Suppressor macrophage treated with lipopolysaccharide for 1 hour (primary cell): ENCODE measurements at places on chromosomes 6 and 20.
A peak's percentile ranks its signal among the peaks of the same experiment; 100 is the strongest.

DNA sequence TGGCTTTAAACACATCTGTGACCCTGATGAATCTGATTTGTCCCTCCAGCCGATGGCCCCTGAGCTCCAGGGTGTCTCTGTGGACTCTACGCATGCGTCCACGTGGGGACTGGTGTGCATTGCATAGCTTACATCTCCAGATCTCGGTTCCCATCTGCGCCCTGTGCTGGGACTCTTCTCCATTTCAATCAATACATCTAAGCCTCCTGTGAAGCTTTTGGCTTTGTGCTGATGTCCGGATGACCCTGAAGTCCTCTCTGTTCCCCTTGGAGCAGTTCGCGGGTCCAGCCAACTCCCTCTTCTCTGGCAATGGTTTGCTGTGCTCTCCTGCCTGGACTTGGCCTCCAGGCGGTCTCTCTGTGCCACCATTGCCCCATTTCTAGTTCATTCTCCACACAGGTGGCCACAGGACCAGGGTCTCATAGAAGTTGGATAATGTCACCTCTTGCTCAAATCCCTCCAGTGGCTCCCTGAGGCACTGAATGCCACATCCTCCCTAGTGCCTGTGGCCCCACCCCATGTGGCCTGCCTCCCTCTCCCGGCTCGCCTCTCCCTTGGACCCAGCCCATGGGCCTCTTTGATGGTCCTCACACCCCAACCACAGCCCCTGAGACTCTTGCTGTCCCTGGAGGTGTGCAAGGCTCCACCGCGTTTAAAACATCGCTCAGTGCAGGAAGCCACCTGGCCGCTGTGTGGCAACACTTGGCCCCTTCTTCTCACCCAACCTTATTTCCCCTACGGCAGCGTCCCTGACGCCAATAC is 155.4 kb downstream of the SYCP2 start:
- no peak for DNase-seq

GRCh38 chr6:148869585-148869984 is 122.8 kb downstream of the UST start:
- peak; percentile 58 for DNase-seq

GRCh38 chr6:47064274-47064673 is 22.1 kb upstream of the ADGRF1 start:
- no peak for DNase-seq

GRCh38 chr20:23139524-23139923 is 53.4 kb upstream of the CD93 start:
- DNase-seq, result no peak

DNA sequence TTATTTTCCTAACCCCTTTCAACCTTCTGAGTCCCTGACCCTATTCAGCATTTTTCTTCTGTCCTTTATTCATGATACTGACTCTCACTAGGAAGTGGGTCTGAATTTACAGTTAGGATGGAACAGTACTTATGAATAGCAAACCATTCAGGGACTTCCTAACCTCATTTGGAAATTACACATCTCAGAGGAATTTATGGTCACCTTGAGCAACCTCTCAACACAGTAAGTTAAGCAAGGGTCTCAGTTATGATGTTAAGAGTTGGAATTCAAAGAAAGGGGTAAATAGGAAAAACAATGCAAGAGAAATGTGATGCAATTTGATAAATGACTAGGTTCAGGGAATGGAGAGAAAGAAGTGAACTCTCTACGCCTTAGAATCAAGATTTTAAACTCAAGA is 97.3 kb downstream of the GPR6 start:
- no peak for DNase-seq

- DNase-seq, result no peak
Measured at GRCh38 chr20:55472704-55473103, 532.6 kb downstream of the CBLN4 start.

DNA sequence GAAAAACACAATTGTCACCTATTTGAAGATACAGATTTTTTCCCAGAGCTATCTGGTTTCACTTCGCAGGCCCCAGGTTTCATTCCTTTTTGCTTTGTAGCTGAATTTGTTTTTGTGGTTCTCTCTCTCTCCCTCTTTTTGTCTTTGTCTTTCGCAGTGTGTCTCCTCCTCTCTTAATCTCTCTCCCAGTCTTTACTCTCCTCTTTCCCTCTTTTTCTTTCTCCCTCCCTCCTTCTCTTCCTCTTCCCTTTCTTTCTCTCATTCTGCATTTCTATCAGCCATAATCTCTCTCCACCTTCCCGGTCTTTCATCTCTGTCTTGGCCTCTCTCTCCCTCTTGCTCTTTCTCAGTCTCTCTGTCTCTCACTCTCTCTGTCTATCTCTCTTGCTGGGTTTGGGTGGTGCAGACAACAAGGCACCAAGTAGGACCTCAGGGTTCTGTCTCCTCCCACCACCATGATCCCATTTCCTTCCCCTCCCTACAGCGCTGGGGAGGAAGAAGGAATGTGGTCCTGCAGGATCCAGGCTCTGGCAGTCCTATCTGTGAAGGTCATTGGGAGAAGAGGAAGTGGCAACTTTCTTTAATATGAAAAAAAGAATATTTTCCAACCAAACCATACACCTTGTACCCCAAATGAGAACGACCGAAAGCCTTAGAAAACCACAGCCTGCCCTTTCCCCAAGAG is 63.2 kb downstream of the BANF2 start:
- no peak for DNase-seq

DNA sequence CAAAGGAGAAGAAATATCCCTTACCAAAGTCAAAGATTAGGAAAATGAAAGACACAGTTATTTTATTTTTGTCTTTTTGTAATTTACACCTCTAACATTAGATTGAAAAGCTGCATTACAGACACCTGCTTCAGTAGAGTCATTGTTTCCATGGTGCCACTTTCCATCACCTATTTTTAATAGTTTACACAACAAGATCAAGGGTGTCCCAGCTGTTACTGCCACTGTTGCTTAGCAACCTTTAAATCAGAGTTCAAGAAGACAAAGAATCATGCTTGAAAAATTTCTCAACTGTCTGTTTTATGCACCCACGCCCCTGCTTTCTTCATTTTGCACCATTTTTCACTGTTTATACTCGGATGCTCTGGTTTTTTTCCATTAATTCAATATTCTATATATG is 668.2 kb upstream of the GJE1 start:
- DNase-seq, result no peak

- DNase-seq, result no peak
Measured at GRCh38 chr6:14499841-14500240, 382.3 kb downstream of the CD83 start.
